ENCODE measurements at places on chromosomes 7 and 10.

DNA sequence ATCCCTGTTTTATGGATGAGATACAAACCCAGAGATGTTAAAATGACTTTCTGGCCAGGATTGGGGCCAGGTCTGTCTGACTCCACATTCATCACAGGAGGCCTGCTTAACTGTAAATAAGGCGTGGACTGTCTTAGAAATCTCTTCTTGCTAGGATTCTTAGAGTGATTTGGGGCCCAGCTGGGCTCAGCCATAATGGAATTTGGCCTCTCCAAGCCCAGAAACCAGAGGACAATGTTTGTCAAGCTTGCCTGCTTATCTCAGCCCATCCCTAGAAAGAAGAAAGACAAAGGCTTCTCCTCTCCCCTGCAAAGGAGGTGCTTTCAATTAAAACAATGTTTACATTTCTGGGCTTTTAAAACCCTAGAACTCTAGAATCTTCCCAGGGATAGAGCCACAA, 2.9 kb downstream of the HABP2 start:
- no peak for DNase-seq

GRCh38 chr7:157194948-157195347, 56.2 kb downstream of the UBE3C start:
- DNase-seq: no peak

DNA sequence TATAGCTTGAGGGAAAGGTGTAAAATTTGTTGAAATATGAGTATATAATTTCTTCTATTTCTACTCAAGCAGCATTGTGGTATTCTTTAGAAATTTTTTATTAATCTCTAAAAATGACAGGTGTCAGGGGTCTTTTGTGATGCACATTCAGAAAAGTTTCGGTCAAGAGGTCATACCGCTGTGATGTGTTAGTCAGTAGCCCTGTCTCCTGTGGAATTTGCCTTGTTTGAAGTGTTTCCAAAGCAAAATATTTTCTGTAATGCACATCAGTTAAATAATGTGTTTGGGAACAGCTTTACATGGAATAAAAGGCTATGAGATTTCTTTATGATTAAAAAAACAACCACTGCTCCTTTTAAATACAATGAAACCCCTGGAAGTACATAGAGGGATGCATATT, 35.8 kb downstream of the FOXP2 start:
- no peak for DNase-seq

GRCh38 chr7:2459674-2460073, 16.5 kb downstream of the GRIFIN start:
- no peak for DNase-seq

DNA sequence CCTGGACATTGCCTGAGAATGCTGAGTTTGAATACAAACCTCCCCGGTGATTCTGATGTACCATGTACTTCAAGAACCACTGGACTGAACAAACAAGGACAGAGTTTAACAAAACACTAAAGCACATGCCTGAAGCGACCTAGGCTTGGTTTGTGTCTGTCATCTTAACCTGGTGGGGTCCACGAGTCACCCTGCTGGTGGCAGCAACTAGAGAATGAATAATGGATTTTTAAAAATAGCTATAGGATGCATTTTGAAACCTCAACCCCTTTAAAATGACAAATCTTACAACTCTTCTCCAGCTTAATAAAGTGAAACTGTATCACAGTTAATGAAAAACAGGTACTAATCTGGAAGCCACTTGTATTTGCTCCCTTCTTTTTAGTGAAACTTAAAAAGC, 25.2 kb downstream of the CDHR3 start:
- DNase-seq: no peak

GRCh38 chr7:2717293-2718261, 29.6 kb downstream of the AMZ1 start:
- DNase-seq: peak; percentile 26

DNA sequence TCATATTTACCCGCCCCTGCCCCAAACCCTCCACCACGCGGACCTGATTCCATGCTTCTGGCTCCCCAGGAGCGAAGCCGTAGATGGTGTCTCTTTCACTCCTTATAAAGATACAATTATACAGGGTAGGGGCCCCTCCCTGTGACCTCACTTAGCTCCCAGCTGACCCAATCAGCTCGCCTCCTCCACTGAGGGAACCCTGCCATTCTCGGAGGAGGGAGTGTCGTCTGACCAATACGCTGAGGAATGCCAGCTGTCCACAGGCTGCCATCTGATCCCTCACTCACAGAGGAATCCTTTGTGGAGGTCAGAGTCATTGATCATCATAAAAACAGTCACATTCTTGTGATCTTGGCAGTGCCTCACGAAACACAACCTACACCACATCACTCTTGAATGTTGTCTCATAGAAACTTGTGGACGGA, 67.5 kb upstream of the INSIG1 start:
- no peak for DNase-seq

DNA sequence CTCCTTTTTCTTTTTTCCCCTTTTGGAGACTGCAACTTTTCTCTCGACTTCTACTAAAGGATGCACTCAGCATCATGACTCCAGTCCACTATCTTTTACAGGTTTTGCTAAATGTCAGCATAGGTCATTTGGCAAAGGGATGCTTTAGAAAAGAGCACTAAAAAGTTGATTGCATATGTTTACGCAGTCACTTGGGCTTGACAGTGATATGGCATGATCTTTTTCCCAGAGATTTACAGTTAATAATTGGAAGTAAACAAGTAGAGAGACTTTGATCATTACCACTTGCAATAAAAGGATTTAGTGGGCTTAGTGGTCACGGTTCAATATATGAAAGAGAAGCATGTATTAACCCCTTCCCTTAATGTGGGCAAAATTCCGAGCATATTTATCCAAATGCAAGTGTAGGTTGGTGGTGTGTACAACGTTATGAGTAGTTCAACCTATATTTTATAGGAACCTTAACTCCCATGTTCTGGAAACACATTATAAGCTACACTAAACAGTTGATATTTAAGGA, 1.8 kb downstream of the BMI1 start:
- no peak for DNase-seq

DNA sequence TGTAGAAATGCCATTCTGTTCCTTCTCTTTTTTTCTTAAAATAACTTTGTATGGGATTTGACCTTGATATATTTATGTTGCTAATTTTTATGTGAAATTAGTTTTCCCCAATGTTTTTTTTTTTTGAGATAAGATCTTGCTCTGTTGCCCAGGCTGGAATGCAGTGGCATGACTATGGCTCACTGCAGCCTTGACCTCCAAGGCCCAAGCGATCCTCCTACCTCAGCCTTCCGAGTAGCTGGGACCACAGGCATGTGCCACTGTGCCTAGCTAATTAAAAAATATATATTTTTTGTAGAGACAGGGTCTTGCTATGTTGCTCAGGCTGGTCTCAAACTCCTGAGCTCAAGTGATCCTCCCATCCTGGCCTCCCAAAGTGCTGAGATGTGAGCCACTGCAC, 16.0 kb downstream of the VPS26A start:
- DNase-seq: no peak

DNA sequence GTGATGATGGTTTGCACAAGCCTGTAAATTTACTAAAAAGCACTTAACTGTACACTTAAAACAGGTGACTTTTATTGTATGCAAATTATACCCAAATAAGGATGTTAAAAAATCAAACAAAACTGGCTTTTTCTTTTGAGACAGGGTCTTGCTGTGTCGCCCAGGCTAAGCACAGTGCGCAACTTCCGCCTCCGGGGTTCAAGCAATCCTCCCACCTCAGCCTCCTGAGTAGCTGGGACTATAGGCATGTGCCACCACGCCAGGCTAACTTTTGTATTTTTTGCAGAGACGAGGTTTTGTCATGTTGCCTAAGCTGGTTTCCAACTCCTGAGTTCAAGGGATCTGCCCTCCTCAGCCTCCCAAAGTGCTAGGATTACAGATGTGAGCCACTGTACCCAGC, 77.7 kb downstream of the DNAJC1 start:
- no peak for DNase-seq

GRCh38 chr7:12092499-12093130, 118.5 kb upstream of the TMEM106B start:
- no peak for DNase-seq
